Naive B cell (primary cell): ENCODE measurements at places on chromosomes 6 and 20.

GRCh38 chr20:47574616-47575364 lies 73.1 kb downstream of the NCOA3 start:
- DNase-seq = peak; percentile 11

- no peak for DNase-seq
These were observed 4.6 kb downstream of the PTGIS start for GRCh38 chr20:49563015-49563980.

- DNase-seq = no peak
These were observed at the start of gene SLC35D3 for GRCh38 chr6:136921936-136922684. TSS of gene SLC35D3 (plus strand) at chr6:136922301. CDS start at chr6:136922429, 128 bp downstream.

GRCh38 chr6:14231501-14232280 lies 114.1 kb downstream of the CD83 start:
- no peak for DNase-seq

DNA sequence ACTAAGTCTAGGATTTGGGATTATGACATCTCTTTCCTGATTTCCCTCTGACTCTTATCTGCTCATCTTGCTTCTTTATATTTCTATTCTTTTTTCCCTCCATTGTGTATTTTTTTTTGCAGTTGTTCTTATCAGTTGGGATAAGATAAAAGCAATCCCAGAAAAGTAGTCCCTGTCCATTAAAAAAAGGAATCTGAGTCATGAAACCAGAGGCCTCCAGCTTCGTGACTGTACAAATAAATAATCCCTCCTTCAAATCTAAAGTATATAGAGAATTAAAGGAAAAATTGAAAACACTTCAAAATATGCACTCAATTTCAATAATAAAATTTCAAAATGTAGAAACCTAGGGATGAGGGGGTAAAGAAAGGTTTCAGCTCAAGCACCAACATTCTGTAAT lies 317.8 kb upstream of the NT5E start:
- DNase-seq = no peak

- no peak for DNase-seq
These were observed 83.5 kb upstream of the BEND3 start for GRCh38 chr6:107198631-107199416.

DNA sequence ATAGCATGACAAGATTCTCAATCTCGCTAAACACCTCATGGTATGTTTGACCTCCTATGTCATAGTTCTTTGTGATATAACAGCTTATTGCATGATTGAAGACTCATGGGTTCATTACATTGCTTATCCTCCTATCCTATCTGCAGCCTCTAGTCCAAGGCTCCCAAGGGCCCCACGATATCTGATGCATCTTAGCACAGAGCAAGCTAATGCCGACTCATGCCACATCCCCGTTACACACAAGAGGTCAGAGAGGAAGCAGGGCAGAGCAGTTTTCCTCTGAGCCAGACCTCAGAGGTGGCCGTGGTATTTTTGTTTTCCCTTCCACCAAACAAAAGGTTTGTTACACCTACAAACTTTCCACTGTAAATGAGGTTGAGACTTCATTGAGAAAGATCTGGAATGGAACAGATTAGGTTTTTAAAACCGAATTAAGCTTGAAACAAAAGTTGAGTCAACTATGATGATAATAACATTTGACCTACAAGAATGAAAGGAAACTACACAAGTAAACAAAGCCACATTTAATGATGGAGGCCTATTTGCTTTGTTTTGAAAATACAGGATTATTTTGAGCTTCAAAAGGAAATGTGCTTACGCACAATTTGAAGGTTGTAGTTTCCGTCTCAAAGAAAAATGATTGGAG lies 133.9 kb upstream of the MYLIP start:
- no peak for DNase-seq

- no peak for DNase-seq
These were observed 97.0 kb downstream of the TRERF1 start for GRCh38 chr6:42354702-42355101.

- no peak for DNase-seq
These were observed 56.3 kb downstream of the PREX1 start for GRCh38 chr20:48771542-48771941.

- DNase-seq = no peak
These were observed 14.4 kb downstream of the JARID2 start for GRCh38 chr6:15260099-15260821.

GRCh38 chr6:80540700-80541099 lies 434.2 kb downstream of the BCKDHB start:
- DNase-seq = no peak

GRCh38 chr6:155011809-155012291 lies 16.7 kb downstream of the TIAM2 start:
- DNase-seq = no peak

DNA sequence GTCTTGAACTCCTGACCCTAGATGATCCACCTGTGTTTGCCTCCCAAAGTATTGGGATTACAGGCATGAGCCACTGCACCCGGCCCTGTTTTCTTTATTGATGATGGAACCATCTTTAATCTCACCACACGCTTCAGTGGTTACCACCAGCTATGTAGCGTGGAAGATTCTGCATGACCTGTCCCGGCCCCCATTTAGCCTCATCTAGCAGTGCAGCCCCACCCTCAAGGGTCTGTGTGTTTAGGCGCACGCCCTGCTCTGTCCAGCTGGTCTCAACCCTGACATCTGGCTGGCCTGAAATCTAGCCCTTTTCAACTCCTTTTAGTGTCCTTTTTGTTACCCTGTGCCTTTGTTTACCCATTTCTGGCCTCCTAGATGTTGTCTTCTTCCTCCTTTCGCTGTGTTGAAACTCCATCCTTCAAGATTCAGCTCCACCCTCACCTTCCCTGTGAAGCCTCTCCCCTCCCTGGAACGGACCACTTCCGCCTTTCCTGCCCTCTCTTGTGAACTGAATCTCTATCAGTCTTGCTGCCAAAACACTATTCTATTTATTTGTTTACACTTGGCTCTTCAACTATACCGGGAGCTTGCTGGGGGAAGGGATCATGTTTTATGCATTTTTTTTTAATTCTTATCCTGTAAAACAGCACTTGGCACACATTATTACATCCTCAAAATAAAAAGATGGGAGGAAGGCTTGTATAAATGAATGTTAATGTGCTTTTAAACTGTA lies 101.0 kb upstream of the MTHFD1L start:
- DNase-seq = no peak

- no peak for DNase-seq
These were observed 82.7 kb upstream of the FABP7 start for GRCh38 chr6:122696853-122697252.

GRCh38 chr6:96947055-96947454 lies 22.5 kb downstream of the KLHL32 start:
- DNase-seq = no peak

DNA sequence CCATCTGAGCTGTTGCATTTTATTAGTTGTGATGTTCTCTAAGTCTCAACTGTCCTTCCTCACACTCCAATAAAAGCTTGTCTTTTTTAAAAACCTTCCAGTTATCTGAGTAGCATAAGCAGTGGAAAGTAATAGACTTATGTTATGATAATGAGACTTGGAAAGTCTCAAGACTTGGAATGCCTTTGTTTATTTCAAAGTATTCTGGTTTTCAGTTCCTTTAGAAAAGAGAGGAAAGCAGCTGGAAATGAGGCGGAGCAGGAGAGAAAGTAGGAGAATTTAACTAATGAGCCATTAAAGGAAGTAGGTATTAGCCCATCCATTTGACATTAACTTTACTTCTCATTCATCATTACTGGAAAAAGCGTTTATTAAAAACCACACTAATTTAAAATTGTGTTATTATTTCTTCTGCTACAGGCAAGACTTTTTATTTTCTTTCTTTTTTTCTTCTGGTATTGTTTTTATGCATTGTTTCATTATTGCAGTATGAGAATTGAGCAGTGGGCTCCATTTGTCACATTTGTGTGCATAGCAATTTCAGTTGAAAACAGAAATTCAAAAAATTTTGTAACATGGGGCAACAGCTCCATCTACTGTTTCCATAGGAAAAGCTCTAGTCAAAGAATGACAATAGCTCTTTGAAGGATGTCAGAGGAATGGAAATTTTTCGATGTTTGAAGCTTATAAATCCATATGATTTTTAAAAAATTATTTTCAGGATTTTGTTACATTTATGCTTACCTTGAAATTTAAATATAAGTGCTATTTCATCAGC lies 194.8 kb downstream of the COL9A1 start:
- DNase-seq = peak; percentile 14

DNA sequence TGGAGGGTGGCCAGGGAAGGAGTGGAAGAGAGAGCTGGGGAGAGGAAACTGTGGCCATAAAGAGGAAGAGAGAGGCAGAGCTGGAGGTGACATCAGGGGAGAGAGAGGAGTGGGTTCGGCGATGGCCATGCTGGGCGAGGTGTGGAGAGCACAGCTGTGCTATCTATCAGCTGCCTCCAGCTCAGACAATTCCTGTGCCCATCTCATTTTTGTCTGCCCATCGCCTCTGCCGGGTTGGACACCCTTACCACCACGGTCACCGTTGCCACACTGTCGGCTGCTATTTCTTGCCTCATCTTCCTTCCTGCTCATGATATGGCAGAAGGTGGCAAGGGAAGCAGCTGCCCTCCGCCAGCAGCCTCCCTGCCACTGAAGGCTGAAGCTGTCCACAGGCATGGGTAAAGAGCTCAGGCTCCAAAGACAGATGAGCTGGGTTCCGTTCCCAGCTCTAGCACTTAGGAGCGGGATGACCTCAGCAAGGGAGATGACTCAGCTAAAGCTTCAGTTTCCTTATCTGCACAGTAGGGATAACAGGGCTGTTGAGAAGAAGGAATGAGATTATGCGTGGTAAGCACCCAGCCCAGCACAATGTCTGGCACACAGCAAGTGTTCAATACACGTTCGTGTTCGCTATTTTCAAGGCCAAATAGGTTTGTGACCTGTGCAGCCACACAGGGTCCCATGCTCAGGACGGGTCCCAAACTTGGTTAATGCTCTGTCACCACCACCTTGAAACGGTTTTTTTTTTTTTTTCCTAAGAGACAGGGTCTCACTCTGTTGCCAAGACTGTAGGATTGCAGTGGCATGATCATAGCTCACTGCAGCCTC lies 21.9 kb upstream of the TAF8 start:
- DNase-seq = no peak

DNA sequence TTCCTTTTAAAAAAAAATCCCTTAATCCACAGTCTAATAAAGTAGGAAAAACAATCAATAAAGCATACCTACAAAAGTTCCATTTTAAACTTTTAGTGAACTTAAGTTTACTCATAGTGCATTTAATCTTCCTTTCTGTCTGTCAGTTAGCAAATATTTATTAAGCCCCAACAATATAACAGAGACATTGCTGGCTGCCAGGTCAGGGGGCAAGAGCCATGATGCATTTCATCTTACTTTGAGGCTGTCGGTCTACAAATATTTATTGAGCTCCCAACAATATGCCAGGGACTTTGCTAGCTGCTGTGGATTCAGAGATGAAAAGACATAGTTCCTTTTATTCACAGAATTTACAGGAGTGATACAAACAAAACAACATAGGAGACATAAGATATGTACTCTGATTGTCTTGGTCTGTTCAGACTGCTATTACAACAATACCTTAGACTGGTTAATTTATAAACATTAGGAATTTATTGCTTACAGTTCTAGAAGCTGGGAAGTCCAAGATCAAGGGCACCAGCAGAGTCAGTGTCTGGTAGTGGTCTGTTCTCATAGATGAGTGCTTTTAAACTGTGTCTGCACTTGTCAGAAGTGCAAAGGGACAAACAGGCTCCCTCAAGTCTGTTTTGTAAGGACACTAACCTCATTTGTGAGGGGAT lies 118.6 kb downstream of the PLCB1 start:
- DNase-seq = no peak

DNA sequence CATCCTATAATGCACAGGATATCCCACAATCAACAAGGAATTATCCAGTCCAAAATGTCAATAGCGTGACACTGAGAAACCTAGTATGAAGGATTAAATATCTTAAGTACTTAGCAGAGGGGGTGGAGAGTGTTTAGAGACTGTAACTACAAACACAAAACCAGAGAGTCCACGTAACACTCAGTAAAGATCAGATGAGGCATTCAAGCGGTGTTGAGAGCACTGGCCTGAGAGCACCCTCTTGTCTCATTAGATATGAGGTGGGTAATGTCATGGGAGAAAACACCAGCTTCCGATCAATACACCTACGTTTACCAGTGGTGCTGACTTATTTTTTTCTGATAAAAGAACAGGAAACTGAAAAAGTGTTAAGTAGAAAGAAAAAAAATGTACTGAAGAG lies 2.3 kb downstream of the FAM184A start:
- DNase-seq = no peak

DNA sequence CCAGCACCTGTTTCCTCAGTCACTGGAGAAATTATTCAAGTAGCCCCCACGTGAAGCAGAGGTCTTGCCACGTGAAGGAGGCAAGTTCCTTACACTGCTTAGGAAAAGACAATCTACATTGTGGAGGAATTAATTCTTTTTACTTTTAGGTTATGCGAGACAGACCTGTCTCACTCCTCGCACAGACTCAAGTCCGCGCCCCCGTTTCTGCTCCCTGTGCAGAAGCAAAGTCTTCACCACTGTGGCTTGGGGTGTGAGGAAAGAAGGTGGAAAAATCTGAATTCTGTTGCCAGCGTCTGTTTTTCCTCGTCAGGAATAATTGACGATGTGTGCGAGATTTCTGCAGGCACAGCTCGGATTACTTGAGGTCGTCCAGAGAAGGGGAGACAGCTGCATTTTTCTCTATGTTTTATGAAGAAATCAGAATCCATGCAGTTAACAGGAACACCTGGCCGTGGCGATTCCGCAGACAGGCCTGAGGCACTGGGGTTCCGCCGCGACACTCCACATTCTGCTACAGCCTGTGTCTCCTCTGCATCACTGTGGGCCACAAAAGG lies 185.1 kb downstream of the SMOC2 start:
- no peak for DNase-seq

DNA sequence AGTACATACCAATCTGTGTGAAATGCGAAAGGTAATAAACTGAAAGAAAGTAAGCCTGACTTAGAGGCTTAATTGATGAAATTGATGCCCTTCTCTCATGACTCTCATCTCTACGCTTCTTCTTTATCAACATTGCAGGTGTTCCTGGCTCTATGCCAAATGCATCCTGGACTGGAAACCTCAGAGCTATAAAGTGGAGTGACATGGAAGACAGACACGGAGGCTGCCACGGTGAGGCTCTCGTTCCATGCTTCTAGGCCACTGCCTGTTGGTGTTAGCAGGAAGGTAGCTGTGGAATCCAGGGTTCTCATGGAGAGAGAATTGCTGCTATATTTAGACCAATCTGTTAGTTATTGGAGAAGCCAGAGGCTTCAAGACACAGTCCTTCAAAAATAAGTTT lies 73.2 kb downstream of the C6orf52 start:
- DNase-seq = no peak

DNA sequence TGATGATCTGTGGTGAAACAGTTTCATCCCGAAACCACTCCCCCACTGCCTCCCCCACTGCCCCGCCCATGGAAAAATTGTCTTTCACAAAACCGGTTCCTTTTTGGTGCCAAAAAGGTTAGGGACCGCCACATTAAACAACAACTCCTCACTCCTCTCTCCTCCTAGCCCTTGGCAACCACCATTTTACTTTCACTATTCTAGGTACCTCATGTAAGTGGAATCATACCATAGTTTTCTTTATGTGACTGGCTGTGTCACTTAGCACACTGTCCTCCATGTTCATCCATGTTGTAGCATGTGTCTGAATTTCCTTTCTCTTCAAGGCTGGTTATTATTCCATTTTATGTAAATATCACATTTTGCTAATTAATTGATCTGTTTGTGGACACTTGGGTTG lies 99.3 kb downstream of the UTRN start:
- DNase-seq = no peak

GRCh38 chr6:52509281-52510212 lies 67.3 kb downstream of the TRAM2 start:
- no peak for DNase-seq
